ENCODE measurements at places on chromosomes 11 and 22. TPM values are rescaled to one million over a fixed set of nuclear protein-coding genes. Genes with fewer than 3 reads are reported as not detected.
A peak's percentile ranks its signal among the peaks of the same experiment; 100 is the strongest.

DNA sequence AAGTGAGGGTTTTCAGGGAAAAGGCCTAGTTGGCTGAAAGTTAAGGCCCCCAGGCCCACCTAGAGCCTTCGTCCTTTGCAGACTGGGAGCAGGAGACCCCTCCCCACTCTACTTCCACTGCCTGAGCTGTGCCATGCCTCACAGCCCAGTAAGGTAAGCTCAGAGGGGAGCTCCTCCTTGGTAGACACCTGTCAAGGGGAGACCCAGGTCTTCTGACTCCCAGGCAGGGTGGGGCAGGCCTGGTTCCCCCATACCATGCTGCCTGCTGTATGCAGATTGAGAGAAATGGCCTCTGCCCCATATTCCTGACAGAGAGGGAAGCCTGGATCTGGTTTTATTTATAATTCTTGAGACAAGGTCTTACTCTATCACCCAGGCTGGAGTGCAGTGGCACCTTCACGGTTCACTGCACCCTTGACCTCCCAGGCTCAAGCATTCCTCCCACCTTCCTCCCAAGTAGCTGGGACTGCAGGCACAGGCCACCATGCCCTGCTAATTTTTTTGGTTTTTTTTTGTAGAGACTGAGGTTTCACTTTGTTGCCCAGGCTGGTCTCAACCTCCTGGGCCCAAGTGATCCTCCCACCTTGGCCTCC lies 697 bp downstream of the RAB36 start:
- DNase-seq, result no peak

- no peak for DNase-seq
Observed at GRCh38 chr11:128532016-128532571, 55.3 kb downstream of the ETS1 start.

DNA sequence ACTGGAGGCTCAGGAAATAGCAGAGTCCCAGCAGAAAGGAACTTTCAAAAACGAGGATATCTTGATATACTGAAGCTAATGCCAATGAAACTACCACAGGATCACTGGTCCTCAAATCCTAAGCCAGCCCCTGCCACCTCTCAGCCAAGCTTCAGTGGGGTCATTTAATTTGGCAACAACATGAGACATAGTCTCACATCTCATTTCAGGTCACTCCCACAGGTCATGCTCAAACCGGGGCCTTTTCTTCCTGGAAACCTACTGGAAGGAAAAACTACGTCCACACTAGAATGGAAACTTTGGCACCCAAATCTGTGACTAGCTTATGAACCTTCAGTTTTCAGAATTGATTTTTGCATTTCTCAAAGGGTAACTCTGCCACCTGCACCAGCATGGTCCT lies 61.9 kb upstream of the CYP2D6 start:
- DNase-seq, result no peak

DNA sequence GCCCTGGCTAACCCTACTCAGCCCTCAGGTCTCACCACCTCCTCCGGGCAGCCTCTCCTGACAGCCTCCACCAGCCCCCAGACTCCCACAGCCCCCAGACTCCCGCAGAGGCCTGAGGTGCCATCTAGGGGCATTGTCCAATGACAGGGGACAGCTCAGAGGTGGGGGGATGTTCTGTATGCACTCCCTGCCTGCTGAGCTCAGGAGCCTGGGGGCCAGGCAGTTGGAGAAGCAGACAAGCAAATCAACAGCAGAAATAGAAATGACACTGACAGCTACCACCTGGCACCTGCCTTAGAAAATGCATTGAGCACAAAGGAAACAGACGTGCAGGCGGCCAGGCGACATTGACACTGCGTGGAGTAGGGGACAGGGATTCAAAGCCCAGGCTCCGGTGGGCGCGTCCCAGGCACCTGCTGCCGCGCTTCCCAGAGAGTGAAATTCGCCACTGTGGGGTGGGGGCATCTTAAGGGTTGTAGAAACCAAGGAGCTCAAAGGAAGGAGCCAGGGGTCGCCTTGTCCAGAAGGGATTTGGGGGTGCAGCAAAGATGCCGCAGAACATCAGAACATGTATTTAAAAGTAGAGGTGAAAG lies 22.5 kb upstream of the WNT7B start:
- peak; percentile 57 for DNase-seq

- peak; percentile 73 for DNase-seq
Observed at GRCh38 chr22:31611061-31611760, 50.8 kb downstream of the PISD start.

GRCh38 chr22:37205046-37205445 lies 7.2 kb downstream of the SSTR3 start:
- DNase-seq, result no peak

- DNase-seq, result no peak
Observed at GRCh38 chr22:19535001-19535400, 10.8 kb upstream of the CLDN5 start.

DNA sequence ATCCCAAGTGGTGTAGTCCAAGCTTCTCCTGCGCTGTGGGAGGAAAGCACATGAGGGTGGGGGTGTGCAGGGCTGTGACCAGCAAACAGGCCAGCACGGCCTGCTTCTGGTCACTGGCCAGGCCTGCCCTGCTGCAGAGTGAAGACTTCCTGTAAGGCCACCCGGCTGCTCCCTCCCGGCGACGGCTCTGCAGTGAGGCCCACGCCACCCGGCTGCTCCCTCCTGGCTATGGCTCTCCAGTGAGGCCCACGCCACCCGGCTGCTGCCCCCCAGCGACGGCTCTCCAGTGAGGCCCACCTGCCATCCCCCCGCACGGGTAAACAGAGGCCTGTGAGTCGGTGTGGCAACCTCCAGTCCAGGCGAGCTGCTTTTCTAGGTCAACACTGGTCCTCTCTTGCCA lies 31.4 kb upstream of the BRSK2 start:
- DNase-seq, result no peak

- DNase-seq, result no peak
Observed at GRCh38 chr11:70672991-70673653, 274.8 kb downstream of the CTTN start.

- DNase-seq, result peak; percentile 35
Observed at GRCh38 chr11:71269603-71270511, 17.5 kb upstream of the SHANK2 start.

- peak; percentile 65 for DNase-seq
Observed at GRCh38 chr11:9664276-9665171, 647 bp downstream of the SWAP70 start.

The SEC14L6 gene
- not detected for total RNA-seq

DNA sequence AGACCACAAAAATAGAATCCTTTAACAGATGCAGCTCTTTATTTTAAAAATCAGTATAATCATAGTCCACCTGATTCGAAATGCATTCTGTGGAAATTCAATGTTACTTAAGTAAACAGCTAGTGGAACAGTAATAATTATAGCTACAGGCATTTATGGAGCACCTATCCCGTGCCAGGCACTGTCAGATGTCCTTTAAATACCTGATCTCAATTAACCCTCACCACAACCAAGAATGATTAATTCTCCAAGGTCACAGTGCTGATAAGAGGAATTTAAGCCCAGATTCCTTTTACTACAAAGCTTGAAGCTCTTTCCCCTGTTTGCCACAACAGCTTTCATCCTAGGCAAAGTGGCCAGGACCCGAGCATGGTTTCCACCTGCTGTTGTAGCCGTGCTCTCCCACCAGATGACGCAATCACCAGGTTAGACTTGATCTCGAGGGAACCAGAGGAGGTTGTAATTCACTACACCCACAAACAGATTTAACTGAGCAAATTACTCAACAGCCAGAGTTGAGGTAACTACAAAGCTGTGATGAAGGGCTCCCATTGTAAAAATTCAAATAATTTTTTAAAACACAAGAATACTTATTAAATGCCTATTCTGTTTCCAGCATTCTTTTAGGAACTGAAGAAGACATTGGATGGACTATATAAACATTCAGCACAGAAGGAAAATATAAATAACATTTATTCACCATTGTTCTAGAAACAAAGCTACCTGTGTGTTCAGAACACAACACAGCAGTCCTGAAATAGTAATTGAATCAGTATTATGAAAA lies 10.3 kb downstream of the PRDM10 start:
- DNase-seq, result no peak

The APOA4 gene
- total RNA-seq, result not detected

DNA sequence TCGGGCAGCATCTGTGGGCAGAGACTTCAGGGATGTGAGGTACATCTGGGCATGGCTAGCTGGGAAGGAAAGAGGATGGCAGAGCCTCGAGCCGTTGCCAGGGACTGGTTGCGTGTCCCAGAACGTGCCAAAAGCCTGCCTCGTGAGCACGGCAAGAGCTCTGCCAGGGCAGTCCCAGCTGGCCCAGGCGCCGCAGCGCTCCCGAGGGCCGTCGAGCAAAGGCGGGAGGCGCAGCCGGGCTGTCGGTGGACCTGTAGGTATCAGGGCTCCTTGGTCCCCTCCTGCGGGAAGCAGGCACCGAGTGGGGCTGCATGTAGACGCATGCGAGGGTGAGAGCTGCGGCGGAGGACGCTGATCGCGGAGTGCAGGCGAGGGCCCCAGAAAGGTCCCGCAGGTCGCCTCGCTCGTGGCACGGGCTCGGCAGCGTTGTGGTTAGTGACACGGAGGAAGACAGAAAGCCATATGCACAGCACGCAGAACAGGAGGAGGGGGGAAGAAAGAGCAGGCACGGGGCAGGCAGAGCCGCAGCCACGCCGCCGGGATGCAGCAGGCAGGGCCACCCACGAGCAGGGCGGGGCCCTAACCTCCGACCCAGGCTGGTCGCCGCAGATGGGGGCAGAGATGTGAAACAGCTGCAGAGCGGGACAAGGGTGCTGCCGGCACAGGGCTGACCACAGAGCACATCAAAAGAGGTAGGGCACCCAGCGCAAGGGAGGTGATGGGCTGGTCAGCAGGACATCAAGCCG lies 18.0 kb downstream of the LSP1 start:
- DNase-seq, result peak; percentile 65

The ACR gene
- total RNA-seq, result not detected

DNA sequence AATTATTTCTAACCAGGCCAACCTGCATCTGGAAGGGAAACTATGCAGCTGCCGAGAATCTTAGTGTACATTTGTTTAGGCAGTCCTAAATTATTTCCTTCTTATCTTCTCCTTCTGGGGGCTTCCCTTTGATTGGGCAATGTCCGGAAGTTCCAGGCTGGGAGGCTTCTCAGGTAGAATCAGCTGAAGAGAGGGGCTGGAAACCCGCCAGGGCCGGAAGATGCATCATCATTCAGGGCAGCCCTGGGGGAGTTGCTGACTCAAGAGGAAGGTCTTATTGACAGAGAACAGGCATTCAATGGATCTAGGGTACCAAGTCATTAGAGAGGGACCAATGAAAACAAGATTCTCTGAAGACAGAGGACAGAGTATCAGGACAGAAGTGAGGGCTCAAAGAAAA lies 150.7 kb downstream of the BLID start:
- DNase-seq, result no peak

DNA sequence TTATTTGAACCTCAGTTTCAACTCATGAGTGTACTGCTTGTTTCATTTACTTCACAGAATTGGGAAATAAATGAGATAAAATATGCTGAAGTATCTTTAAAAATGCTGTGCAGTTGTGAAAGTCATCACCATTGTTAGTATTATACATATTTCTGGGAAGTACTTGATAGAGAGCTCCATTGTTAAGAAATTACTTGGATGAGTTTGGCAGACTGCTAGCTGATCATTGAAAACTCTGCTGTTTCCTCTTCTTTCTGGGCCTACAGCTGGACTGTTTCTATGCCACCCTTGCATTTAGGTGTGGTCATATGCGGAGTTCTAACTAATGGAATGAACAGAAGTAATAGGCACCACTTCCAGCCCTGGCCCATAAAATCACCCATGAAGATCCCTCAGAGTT lies 10.0 kb downstream of the SIK2 start:
- no peak for DNase-seq

The TMEM86A gene
- 4.9 TPM for total RNA-seq

DNA sequence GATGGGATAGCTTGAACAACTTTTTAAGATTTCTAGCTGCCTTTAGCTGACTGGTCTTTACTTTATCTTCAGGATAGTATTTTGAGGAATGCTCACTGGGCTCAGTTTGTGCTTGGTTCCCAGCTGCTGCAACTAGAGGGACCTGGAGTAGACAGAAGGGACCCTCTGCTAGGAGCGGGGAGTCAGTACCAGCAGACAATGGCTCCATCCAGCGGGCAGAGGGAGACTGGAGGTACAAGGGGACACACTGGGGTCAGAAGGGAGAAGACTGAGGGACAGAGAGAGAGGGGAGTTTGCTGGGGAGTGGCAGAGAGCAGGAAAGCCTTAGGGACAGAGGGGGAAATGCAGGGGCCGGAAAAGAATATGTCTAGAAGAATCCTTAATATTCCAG lies 22.0 kb upstream of the ACER3 start:
- DNase-seq, result no peak

- no peak for DNase-seq
Observed at GRCh38 chr11:130177782-130178181, 18.2 kb downstream of the ST14 start.

The CFAP300 gene
- 15.0 TPM for total RNA-seq

DNA sequence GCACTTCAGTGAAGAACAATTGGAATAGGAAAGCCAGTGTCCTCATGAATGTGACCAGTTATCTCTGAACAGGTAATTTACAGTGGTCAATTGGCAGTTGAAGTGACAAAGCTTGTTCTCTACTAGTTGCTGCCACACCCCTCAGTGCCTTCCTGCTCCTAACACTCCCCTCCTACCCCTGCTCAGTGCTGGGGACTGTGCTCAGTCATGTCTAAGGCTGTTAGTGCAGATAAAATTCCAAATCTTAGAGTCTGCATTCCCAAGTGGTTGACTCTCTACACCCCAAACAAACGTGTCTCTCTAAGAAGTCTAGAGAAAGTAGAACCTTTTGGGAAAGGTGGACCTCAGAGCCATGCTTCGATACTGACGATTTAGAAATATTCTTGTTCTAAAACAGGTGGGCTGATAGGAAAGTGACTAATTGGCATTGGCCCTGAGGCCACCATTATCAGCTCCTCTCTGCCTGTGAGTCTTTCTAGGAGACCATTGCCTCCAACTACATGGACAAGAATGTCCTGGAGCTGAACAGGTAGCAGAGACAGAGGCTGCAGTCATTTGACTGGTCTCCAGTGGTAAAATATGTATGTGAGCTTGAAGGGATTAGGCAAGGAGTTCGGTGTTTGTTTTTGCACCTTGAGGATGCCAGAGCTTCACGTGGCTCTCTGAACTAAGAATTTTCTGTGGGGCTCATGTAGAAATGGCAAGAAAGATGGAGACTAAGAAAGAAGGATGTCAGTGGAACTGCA lies 22.1 kb upstream of the NNMT start:
- no peak for DNase-seq

DNA sequence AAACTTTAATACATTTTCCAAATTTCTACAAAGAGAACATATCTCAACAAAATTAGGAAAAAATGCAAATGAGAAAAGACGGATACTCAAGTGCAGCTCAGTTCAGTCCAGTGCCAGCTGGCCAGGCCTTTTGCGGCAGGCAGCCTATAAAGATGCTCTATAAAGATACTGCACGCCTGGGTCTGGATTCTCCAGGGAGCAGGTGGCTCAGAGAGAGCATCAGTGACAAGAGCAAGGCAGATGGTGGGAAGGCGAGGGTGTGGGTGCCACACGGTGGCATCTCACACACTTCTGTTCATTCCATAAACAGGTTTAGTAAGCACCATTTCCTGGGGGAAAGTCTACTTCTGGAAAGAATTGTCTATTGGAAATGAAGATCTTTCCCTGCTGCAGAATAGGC lies 18.1 kb upstream of the SCN3B start:
- DNase-seq, result no peak
